Sigmoid colon (tissue), 7 donors: ENCODE measurements at places on chromosomes 4 and X. TPM values are rescaled to one million over a fixed set of nuclear protein-coding genes. Genes with fewer than 3 reads are reported as not detected.

DNA sequence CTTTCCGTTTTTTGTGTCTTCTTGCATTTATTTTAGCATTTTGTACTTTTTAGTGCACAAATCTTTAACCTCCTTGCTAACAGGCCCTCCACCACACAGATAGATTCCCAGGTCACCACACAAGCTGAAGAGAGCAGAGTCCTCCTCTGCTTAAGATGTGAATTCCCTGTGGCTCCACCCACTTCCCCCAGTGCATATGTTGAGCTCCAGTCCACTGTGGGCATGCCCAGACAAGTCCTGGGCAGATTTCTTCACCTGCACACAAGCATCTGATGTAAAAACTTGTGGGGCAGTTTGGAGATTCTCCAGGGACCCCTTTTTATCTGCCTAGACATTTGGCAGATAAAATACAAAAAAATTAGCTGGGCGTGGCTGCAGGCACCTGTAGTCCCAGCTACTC, 19.8 kb upstream of the PASD1 start:
- no peak for DNase-seq

DNA sequence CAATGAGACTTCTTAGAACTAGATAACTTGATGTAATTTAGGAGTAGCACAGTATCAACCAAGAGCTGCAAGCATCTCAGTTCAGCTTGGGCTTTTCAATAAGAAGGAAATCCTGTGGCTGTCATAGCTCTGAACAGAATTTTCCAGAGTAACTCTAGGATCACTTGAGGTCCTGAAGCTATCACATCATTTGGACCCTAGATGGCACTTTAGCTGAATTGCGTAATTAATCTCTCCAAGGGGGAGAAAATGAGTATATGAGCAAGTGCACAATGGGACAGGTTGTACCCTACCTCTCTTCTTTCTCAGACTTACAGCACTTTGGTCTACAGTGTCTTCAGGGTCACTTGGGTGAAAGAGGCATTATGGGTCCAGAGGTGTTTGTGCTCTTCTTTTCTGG, 45.2 kb downstream of the SLC4A4 start:
- no peak for DNase-seq

GRCh38 chr4:173128199-173128890, 40.3 kb upstream of the GALNT7 start:
- no peak for DNase-seq

- DNase-seq: no peak
Measured at GRCh38 chr4:160347197-160347596, 1244.3 kb downstream of the RAPGEF2 start.

- no peak for DNase-seq
Measured at GRCh38 chrX:119809185-119809666, 17.8 kb upstream of the RPL39 start.

GRCh38 chr4:44760142-44760898, 34.0 kb upstream of the GNPDA2 start:
- DNase-seq: no peak

GRCh38 chrX:48939524-48940228, 17.7 kb downstream of the OTUD5 start:
- no peak for DNase-seq

- DNase-seq: peak; percentile 45
Measured at GRCh38 chr4:4856071-4857000, 3.1 kb upstream of the MSX1 start.

The SNX12 gene
- total RNA-seq: 40.2 TPM

The PNMA6A gene
- 1.4 TPM for total RNA-seq

The STBD1 gene
- total RNA-seq: 11.0 TPM
